Cerebellum (tissue), 4 donors: ENCODE measurements at places on chromosomes 7 and 10. TPM values are rescaled to one million over a fixed set of nuclear protein-coding genes. Genes with fewer than 3 reads are reported as not detected.
A peak's percentile ranks its signal among the peaks of the same experiment; 100 is the strongest.

DNA sequence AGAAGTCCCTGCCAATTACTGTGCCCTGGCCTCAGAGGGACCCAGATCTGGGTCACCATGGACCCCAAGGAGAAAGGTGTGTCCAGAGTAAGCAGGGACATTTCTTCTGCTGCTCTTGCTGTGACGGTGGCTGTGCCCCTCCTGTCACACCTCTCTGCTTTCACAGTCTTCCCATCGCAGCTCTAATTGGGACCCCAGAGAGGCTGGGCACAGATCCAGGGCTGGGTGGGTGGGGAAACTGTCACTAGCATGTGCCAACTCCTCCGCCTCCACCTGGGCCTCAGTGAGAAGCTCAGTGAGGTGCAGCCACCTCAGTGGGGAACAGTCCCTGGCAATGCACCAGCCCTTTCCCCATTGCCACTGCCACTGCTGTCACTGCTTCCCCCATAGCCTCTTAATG, 37.3 kb upstream of the ADCYAP1R1 start:
- no peak for DNase-seq

DNA sequence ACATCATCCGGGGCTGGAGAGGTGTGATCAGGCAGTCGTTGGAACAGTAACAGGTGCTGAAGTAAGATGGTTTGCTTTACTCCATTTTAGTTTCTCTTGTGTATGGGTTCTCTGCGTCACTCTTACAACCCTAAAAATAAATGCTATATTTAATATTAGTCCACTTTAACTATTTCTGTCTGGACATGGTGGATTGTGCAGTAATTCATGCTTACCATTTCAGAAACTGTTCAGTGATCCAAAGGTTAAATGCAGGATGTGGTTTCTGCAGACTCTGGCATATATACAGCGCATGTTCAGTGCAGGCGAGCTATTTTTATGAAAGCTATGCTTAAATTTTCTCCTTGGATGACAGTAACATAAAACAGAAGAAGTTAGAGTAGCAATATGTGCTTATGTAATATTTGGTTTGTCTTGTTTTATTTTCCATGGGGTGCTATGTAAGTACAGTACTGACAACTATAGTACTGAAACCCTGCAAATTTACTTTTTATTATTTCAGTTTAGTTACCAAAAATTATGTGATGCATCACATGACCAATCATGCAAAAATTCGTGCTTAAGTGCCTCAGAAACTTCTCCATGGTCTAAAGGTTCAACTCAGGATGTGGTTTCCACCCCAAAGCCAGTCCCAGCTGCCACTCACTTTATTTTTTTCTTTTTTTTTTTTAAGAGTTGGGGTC, 46.6 kb upstream of the GRID1 start:
- DNase-seq: no peak

- DNase-seq: peak; percentile 7
These were observed at the start of gene DOCK1 for GRCh38 chr10:126904818-126905701. Gene DOCK1, plus strand, starts transcription at chr10:126905428. Its CDS starts 90 bp downstream, at chr10:126905518.

- DNase-seq: no peak
These were observed 6.1 kb downstream of the ZNF277 start for GRCh38 chr7:112212571-112212970.

- peak; percentile 46 for DNase-seq
These were observed at the start of gene VSTM4 for GRCh38 chr10:49115015-49115795. Gene VSTM4, minus strand, starts transcription at chr10:49115522. Its CDS starts 37 bp downstream, at chr10:49115485.

DNA sequence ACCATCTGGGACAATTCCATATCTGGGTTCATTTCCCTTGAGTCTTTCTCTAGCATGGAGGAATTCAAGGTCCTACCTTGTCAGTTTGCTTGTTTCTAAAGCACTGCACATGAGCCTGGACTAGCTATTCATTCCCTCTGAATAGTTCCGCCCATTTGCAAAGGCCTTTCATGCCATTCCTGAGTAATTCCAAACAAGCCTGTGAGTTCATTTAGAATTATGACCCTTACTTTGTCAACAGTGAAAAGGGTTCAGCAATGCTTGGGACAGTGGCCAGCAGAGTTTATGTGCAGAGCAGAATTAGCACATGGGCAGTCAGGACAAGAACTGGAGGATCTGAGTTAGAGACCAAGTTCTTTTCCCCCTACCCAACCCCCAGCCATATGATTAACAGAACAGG, 27.9 kb upstream of the CRTAC1 start:
- DNase-seq: no peak

- DNase-seq: peak; percentile 26
These were observed 455.0 kb downstream of the CCSER2 start for GRCh38 chr10:84783386-84783785.

- DNase-seq: no peak
These were observed 24.4 kb upstream of the FIGNL1 start for GRCh38 chr7:50474382-50475160.

DNA sequence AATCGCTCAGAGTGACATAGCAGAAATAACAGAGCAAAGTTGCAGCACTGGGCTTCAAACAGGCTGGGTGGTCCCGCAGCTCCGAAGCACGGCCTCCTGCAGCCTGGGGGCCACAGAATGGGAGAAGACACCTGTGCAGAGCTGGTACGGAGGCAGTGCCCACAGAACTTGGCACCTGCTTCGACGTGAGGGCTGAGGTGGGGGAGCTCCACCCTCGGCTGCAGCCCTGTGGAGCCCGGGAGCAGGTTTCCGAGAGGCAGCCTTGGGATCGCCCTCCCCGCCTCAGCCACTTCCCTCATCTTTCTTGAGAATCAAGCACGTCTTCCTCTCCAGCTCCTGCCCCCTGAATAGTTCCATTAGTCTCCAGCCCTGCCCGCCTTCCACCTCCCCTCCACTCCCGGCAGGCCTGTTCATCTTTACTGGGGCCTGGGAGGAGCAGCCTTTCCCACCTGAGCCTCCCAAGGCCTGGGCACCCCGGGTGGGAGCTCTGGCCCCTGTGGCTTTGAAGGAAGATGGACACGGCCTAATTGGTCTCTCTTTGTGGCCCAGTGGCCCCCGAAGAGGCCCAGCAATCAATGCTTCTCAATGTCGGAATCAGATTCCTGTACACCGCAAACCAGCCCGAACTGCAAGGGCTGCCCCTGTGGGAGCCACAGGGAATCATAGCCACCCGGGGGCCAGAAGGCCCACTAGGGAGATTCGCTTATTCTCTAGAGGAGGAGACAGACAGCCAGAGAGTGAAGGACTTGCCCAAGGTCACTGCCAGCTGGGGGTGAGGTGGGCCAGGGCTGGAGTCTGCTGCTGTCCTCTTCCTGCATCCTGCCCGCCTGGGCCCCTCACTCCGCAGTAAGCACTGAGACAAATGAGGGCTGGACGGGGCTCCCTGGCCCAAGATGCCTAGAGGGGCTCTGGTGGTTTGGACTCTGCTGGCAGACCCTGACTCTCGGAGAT, 17.0 kb upstream of the PCBD1 start:
- no peak for DNase-seq

- DNase-seq: no peak
These were observed 1042.1 kb downstream of the TYW1 start for GRCh38 chr7:68038621-68039314.

GRCh38 chr7:125099519-125099918, 169.9 kb upstream of the POT1 start:
- no peak for DNase-seq

DNA sequence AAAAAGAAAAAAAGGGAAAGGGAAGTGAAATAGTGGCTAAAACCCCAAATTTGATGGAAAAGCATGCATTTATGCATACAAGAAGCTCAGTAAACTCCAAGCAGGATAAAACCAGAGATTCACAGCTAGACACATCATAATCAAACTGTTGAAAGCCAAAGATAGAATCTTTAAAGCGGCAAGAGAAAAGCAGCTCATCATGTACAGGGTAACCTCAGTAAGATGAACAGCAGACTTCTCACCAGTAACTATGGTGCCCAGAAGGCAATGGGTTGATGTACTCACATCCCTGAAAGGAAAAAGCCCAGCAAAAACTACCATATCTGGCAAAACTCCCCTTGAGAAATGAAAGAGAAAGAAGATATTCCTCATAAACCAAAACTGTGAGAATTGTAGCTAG, 60.4 kb downstream of the TPST1 start:
- no peak for DNase-seq

DNA sequence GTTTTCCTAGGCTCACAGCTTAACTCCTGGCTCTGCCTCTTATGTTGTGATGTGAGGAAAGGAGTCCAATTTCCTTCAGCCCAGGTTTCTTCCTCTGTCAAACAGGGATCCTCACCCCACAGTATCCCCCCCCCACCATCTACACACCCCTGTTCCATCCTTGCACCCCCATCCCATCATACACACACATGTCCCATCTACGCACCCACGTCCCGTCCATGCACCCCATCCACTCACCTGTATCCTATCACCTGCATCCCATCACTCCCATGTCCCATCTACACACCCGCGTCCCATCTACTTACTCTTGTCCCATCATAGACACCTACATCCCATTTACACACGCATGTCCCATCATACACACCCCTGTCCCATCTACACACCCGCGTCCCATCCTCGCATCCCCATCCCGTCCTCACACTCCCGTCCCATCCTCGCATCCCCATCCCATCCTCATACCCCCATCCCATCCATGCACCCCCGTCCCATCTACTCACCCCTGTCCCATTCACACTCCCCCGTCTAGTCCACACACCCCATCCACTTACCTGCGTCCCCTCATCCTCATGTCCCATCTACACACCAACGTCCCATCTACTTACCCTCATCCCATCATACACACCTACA, 117.3 kb downstream of the TRRAP start:
- no peak for DNase-seq

The CNPY1 gene
- 19.4 TPM for total RNA-seq

The AGMO gene
- total RNA-seq: 0.64 TPM

The PANK1 gene
- 29.7 TPM for total RNA-seq

The TECPR1 gene
- total RNA-seq: 22.8 TPM

The ELFN1 gene
- 6.5 TPM for total RNA-seq

The PSAP gene
- 366 TPM for total RNA-seq

The SLC18A2 gene
- 6.5 TPM for total RNA-seq

The SFRP4 gene
- total RNA-seq: 2.2 TPM

The C10orf62 gene
- total RNA-seq: 0.73 TPM

The HYAL4 gene
- total RNA-seq: not detected

The CALML3 gene
- 0.09 TPM for total RNA-seq

The CRCP gene
- 38.9 TPM for total RNA-seq

The ACADSB gene
- total RNA-seq: 16.9 TPM
